ENCODE measurements at places on chromosomes 4 and X.

DNA sequence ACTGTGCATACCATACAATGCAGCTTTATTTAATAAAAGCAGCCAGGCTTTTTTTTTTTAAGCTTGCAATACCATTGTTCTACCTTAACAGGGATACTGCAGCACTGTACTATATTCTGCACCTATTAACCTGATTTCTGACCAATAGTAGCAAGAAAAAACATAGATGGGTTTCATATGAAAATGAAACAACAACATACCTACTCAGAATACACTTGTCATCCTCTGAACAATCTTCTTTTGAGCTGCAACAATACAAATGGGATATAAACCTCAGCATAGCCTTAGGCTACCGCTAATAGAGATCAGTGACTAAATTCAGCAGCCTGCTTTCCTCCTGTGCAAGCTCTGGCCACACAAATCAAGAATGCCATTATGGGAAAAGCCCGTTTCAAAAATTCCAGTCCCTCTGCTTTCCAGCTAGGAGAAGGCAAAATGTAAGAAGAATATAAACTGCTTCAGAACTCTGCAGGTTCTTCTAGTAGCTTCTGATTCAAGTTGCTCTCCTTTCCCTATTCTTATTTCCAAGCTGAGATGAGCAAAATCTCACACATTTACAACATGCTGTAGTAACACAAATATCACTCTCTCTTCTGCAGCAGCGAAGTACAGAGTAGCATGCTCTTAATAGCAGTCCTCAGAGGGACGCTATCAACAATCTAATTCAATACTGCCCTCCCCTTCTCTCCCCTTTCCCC, 143.4 kb downstream of the KLHL13 start:
- DNase-seq = no peak

DNA sequence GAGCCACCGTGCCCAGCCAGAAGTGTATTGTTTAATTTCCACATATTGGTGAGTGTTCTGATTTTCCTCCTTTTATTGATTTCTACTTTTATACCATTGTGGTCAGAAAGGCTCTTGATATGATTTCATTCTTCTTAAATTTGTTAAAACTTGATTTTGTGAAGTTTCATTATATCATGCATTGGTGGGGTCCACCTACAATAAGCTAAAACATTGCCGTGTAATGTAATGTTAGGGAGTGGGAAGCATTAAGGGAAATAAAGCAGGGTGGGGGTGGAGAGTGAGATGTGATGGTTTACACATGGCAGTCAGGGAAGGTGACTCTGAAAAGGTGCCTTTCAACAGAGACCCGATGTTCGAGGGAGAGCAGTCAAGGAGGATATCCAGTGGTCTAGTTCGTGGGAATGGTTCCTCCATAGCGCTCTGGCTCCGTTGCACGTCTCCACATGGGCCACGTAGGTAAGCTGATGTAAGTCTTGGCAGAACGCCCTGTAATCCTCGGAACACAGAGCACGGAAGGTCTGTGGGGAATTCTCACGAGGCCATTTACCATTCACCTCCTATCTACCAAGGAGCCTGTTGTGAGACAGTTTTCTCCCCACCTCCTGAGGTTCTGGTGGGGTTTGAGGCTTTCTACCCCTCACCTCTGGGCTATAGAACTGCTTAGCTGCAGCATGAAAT, 7.7 kb upstream of the WDR13 start:
- no peak for DNase-seq

GRCh38 chr4:48931459-48931858, 24.9 kb upstream of the OCIAD2 start:
- no peak for DNase-seq

- no peak for DNase-seq
These were observed 44.8 kb downstream of the CLCN3 start for GRCh38 chr4:169665046-169665737.

DNA sequence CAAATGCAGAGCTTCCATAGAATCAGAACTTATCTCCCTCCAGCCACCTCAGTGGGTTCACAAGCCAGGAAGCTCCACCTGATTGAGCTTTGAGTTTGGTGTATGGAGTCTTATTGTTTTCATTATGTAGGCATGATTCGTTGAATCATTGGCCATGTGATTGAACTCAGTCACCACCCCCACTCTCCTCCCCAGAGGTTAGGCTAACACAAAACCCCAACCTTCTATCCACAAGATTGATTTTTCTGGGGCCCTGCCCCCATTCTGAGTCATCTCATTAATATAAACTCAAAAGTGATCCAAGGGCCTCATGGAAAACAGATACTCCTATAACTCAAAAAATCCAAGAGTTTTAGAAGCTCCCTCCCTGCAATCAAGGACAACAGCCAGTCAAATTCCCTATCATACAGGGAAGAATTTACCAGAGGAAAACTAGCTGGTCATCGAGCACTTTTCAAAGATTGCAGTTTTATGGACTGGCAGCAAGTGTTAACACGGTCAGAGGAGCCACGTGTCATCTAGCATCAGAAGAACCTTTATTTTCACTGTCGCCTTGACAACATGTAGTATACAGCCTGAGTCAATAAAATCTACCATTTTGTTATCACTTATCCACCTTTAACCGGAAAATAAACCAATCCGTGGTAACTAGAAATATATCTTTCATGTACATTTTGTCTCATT, 35.9 kb upstream of the GUCY1B1 start:
- no peak for DNase-seq

GRCh38 chrX:40720792-40721191, 14.6 kb downstream of the MED14 start:
- DNase-seq = no peak

DNA sequence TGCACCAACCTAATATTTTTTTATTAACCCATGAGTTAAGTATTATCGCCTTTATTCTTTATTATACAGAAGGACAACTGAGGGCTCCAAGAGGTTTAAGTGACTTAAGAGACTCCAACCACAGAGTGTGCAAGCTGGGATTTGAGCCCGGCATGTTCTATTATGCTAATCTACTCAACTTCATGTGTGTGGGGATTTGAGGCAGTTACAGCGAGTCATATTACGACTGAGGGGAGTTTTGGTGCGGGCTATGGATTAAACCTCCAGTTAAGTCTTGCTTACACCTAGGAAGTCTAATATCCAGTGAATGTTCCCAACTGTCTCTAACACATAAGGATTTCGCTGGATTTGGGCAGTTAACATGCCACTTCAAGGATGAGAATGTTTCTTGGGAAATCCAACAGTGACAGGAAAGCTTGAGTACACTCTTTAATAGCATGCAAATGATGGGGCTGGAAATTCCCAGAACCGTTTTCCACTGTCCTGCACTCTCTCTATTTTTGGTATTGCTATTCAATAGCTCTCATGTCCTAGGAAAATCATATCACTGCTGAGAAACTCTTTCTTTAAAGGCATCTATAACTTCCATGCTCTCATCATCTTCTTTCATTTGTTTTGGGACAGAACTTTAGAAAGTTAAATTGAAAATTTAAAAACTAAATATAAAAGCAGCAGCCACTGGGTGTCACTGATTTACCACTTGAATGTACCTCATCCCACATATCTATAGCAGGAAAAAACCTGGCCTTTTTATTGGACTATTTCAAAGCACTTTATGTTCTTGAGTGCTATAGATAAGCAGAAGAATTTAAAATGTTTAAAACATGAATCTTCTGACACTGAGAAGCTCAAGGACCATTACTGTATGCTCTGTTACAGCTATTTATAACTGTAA, 165.1 kb upstream of the TTC29 start:
- DNase-seq = no peak

DNA sequence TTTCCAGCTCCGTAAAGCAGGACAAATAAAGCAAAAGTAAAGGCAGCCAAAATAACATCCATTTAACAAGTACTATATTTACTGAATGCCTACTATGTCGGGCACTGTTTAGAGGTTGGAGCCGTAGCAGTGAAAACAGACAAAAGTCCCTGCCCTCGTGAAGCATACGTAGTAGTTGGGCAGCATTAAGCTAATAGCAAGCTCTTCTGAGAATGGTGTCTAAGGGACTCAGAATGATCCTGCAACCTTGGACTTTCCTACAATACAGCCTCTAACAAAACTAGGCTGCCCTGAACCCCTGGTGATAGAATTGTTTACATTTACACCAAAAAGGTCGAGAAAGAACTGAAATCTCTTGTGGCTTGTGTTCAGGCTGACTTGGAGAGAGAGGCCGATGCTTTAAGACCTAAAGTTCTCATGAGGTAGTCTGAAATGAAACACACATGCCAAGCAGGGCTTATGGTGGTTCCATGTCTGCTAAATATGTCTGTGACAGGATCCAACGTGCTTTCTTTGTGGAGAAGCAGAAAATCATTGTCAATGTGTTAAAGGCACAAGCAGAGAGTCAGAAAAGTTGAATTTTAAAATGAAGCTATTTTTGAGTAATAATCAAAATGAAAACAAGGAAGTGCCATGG, 898 bp upstream of the PDGFC start:
- DNase-seq = no peak

GRCh38 chr4:100450449-100450848, 67.4 kb downstream of the EMCN start:
- no peak for DNase-seq

DNA sequence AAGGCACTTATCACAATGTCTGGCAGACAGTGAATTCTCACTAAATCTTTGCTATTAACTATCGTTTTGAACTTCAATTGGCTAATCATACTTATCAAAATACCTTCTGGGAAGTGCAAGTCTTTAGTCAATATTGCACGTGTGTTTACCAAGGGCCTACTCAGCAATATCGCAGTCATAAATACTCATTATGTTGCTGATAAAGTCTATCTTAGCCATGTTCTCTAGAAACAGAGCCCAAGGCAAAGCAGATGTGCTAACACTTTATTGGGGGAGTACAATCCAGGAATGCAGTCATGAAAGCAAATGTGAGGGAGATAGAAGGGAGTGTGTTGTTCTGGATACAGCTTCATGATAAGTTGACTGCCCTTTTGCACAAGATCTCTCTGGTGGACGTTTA, 90.5 kb downstream of the FBXO8 start:
- no peak for DNase-seq

GRCh38 chrX:155334486-155335336, at the start of gene CLIC2:
Gene CLIC2 (minus strand): TSS chrX:155334614. CDS start chrX:155334427, 187 bp downstream.
- no peak for DNase-seq

DNA sequence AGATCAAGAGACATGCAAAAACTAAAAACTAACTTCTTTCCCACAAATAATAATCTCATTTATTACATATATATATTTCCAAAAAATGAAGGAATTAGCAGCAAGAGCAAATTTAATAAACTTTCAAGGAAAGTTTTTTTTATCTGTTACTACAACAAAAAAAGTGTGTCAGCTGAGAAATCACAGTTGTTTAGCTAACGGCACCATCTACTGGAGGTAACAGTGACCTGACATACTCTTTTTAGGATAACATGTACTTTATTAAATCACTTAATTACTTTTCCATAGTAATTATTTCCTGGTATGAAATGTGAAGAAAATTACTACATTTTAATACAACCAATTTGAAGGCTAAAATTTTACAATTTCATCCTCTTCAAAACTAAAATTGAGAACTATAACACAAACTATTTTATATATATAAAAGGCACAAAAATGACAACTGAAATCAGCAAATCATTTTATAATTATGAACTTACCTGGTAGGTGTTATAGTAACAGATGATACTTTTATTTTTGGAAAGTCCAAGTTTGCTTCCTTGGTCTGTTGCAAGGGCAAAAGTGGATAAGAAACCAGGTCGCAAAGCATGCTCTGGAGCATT, 9.1 kb downstream of the LAMTOR3 start:
- no peak for DNase-seq

- DNase-seq = no peak
These were observed 123.9 kb downstream of the MID1 start for GRCh38 chrX:10496345-10496965.

GRCh38 chrX:123764967-123765871, 32.4 kb upstream of the THOC2 start:
- DNase-seq = no peak

GRCh38 chr4:152106113-152106763, 345.4 kb upstream of the GATB start:
- DNase-seq = no peak

DNA sequence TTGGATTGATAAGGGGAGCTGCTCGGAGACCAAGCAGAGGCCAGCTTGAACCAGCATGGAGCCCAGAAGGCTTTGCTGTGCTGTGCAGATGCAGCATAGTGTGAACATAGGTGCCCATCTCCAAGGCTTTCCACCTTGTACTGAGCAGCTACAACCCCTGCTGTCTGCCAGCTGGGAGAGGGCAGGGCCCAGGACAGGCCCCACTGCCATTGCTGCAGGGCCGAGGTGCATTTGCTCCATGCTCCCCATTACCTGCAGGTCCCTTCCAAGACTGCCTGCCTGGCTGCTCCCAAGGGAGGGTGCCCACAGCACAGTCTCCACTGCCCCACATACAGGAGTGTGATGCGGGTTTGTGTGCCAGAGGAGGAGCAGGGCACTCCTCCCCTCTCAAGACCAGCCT, 1016.0 kb upstream of the INTU start:
- no peak for DNase-seq

DNA sequence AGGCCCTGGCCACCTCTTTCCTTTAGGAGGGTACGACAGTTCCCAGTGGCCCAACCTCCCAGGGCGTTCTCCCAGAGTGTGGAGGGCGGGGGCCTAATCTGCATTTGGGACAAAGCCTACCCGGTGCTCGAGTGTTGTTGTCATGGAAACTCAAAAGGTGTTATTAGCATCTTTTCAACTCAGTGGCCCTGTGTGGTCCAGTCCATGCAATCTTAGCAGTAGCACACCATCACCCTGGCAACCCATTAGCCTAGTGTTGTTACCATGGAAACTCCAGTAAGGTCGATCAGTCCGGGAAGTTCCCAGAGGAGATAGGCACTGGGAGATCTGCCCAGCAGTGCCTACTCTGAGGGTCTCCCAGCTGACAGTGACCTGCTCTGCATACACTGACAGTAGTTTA, 20.2 kb downstream of the APLN start:
- no peak for DNase-seq

- no peak for DNase-seq
These were observed 1.6 kb upstream of the RBM46 start for GRCh38 chr4:154779362-154779947.

DNA sequence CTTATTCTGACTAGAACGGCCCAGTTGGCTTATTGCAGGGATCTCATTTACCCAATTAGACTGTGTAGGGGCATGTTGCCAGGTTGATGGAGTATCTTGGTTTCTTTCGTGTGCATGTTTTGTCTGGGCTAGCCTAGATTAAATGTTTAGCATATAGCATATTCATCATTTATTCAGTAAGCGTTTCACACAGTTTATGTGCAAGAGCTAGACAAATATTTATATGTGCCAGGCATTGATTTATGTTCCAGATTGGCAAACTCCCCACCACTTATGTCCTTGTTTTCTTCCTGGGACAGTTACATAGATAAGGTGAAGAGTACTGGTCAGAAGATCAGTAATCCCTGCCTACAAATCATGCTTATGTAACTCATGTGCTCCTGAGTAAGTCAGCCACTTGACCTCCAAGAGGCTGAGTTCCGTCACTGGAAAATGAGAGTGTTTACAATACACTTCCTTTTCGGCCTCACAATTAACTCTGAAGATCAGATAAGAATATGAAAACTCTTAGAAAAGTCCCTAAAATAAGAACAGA, 57.2 kb downstream of the RUFY3 start:
- DNase-seq = no peak

DNA sequence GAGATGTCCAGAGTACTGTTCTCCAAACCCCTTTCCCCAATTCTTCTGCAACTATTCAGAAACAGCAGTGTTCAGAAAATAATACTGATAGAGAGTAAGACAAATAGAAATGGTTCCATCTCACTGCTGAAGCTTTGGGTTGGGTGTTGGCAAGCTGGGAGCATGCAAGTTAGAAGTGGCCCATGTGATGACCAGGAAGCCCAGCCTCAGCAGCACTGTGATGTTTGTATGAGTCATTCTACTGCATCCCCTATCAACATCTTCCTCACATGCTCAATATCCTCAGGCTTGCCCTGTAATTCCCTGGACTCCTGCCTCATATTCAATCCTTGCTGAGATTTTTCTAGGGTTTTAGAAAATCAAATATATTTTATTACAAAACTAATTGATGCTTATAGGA, 96.5 kb downstream of the CHRDL1 start:
- DNase-seq = no peak
